ENCODE measurements at places on chromosomes 2 and 18.

DNA sequence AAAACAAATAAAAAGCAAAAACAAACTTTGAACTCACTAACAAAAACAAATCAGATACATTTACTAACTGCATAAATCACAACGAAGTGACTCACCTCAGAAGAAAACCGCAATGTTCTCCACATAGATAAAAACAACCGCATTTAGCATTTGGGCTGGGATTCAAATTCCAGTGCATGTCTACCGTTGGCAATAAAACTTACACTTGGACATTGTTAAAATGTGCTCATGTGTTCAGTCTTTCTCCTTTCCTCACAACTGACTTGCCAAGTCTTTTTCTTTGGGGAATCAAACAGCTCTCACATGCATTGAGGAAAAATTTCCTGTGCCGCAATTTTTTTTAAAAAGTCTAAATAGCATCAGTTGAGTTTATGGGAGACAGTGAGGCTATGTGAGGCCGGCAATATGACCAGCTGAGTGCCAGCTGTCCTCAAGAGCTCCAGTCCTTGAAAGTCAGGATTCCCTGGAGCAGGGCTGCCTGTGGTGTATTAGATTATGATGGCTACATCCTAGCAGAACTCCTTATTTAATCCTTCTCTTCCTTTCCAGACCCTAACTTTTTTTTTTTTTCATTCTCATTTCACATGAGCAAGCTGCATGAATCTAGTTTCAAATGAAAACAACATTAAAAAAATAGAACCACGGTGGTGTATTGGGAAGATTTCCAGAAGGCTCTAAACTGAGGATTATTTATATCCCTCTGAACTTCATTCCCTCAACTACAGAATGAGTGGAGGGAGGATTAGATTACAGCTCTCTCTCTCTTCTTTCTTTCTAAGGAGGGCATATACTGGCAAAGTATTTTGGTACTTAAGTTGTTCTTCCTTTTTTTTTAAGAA lies 70.2 kb upstream of the MEIS1 start:
- DNase-seq: no peak

DNA sequence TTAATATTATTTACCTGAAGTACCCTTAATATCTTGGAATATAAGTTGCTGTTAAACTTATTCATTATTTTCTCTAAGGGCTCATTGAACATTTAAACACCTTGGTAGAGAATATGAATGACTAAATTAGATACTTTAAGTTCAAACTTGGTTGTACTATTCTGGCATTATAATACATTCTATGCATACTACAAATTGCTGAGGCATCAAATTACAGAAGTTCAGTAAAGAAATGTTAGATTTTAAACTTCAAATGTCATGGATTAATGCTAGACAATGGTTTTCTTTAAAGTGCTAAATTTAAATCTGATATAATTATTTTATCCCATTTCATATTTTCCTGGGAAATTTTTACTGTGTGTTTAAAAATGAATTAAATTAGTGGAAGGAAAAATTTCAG lies 63.1 kb downstream of the CDCA7 start:
- no peak for DNase-seq

DNA sequence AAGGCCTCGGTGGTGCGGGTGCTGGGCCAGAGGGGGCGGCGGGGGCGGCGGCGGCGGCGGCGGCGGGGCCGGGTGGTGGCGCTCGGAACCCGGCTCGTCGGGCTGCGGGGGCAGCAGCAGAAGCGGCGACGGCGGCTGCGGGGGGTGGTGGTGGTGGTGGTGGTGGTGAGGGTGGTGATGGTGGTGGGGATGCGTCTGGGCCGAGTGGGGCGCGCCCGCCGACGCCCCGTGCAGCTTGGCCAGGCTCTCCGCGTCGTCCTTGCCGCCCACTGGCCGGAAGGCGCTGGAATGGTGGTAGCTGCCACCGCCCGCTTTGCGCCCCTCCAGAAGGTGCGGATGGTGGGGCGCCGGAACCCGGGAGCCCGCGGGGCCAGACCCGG lies 4.4 kb downstream of the SKOR2 start:
- DNase-seq: no peak

DNA sequence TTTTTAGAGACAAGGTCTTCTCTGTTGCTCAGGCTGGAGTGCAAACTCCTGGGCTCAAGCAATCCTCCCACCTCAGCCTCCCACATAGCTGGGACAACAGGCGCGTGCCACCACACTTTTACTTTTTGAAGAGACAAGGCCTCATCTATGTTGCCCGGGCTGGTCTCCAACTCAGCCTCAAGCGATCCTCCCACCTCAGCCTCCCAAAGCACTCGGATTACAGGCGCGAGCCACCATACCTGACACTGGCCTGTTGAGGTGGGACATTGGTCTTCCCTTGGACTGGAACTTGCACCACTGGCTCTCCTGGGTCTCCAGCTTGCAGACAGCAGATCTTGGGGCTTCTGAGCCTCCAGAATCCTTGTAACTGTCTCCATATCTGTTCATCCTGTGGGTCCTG lies 75.6 kb downstream of the NDUFA10 start:
- DNase-seq: no peak

DNA sequence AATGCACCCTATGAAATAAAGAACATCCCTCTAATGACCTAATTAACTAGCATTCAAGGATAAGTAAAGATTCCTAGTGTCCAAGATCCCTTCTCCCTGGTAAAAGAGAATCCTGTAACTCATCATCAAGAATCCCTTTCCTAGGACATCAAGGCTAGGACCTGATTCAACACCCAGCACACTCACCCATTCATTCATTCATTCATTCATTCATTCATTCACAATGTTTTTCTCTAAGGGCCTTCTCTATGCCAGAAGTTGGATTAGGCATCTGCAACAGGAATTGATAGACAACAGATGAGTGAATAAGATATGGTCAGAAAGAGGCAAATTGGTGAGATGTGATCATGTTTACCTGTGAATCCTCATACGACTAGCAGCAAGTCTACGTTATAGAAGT lies 126.8 kb downstream of the OSR1 start:
- DNase-seq: no peak

GRCh38 chr2:68436270-68436669 lies 30.8 kb downstream of the FBXO48 start:
- DNase-seq: no peak

DNA sequence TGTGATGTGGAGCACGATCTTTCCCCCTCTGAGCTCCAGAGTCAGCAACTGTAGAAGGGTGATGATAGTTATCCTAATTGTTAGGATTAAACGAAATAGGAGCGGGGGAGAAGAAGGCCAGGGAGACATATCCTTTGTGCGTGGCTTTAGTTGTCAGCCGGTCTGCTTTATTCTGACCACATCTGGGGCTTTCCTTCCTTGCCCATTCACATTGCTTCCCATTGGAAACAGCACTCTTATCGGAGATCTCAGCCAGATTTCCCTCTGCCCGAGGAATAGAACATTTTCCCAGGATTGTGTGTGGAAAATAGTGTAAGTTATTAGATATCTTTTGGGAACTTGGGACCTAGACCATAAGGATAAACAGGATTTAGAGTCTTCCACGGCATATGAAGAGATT lies 1.5 kb downstream of the RALB start:
- no peak for DNase-seq

DNA sequence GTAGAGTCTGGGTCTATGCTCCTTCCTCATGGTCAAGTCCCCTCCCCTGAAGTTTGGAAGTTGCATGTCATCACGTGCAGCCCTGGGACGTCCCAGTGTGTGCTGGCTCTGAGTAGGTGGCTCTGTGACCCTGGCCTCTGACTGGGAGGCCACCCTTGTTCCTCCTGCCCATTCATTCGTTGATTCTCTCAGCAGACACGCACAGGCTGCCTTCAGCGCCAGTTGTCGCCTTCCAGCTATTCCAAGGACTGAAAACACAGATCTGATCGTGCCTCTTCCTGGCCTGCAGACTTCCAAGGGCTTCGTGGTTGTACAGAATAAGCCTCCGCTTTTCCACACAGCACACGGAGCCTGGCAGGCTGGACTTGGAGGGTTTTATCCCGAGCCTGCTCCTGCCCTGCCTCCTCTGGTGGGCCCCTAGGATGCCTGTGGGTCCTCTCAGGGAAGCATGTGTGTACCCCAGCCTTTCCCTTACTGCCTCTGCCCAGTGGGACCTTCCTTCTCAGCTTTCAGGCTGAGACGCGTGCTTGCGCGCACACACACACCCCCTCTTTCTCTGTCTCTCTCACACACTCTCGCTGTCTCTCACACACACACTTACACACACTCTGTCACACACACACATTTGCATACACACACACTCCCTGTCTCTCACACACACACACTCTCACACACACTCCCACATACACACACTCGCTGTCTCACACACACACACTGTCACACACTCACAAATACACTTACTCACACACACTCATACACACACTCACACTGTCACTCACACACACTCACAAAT lies 17.7 kb downstream of the SH3BP4 start:
- DNase-seq: no peak

DNA sequence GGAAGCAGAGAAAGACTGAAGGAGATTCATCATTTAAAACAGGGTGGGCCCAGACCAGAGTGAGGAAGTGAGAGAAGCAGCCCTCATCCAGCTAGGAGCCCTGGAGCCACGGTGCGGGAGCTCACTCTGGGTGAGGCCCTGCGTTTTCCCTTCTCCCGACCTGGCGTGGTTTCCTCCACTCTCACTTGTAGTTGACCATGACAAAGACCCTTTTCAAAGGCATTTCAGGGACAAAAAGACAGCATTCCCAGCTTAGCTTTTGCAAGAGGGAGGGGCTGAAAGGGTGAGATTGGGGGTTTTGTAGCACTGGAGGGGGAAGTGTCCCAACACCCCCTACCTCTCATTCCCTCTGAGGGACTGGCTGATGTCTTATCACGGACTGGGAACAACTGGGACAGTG lies 56.6 kb downstream of the TRPM8 start:
- DNase-seq: no peak

DNA sequence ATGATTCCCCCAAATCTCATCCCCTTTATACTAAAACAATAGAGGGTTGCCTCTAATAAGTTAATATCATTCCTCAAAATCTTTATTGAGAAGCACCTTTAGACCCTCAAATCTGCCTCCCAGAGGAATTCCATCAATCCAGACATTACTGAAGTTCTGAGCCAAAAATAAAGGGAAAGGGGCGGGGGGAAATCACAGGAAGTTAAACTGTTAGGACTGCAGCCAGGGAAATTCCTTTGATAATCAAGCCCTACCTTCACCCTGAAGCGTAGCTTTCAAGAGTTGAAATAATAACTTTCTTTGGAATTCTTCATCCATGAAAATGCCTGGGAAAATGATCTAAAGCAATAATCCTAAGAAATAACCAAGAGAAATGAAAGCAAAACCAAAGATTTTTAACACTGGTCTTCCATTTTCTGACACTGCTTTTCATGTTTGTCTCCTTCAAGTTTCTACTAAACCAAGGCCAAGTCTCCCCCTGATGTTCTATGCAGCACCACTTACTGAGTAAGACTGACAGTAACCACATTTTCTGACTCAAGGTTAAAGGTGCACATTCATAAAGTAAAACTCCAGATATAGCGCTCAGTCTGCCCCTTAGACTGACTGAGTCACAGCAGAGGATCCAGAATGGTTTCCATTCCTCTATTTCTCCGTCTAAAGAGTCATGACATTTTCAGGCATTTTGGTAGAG lies 78.2 kb downstream of the TCF4 start:
- DNase-seq: no peak

DNA sequence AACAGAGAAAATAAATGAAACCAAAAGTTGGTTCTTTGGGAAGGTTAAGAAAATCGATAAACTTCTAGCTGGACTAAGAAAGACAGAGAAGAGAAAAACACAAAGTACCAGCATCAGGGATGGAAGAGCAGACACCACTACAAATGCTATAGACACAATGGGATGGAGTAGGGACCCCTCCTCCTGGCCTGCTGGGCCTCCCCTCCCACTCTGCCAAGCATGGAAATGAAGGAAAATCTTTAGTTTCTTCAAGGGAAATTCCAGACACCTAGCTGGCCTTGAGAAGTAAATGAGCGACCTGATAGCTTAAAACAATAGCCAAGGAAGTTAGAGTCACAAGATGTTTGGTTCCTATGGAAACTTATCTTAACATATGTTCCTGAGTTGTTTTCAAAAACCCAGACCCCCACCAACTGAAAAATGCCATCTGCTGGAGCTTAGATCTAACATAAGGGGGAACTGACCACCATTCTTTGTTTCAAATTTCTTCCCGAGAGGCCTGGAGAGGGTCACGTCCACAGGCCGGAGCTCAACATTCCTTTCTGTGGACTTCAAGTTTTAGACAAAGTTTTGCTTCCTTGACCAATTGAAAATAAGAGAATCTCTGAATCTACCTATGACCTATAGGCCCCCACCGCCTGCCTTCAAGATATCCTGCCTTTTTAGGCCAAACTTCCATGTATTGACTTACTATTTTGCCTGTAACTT lies 101.9 kb downstream of the BIN1 start:
- DNase-seq: no peak

DNA sequence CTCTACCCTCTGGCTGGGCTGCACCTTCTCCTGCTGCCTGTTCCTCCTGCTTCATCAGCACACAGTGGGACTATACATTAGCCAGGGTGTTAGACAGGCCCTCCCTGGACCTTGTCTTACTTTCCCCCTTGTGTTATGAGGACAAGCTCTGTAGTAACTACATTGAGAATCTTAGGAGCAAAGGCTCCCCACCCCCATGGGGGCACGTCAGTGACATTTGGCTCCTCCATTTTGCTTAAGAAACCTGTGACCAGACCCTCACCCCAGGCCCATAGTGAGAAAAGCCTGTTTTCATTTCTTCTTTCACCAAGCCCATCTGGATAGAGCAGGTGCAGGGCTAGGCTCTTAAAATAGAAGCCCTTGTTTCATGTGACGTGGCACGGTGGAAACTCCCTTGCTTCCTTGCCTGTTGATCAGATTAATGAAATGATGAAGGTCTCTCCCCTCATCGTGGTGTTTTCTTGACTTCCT lies 146.7 kb downstream of the RPIA start:
- no peak for DNase-seq

GRCh38 chr2:149291881-149292280 lies 38.5 kb upstream of the LYPD6 start:
- DNase-seq: no peak

DNA sequence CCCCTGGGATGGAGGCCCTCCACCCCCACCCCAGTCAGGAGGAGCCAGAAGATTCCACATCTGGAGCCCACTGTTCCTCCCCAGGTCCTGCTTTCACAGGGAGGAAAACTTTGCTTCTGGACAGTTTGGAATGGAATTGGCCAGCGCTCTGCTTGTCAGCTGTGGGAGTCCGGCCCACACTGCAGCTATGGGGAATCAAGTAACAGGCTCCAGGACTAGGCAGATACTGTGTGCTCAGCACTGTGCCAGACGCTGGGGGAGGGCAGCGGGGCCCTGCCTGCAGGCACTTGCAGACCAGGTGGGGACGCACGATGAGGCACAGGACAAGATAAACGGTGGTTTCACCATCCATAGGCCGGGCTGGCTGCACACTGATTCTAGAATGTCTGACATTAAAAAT lies 114.0 kb downstream of the STPG4 start:
- no peak for DNase-seq

- no peak for DNase-seq
These were observed 565 bp downstream of the SP140 start for GRCh38 chr2:230226051-230226551.
